ENCODE measurements at places on chromosomes 5 and 9.

DNA sequence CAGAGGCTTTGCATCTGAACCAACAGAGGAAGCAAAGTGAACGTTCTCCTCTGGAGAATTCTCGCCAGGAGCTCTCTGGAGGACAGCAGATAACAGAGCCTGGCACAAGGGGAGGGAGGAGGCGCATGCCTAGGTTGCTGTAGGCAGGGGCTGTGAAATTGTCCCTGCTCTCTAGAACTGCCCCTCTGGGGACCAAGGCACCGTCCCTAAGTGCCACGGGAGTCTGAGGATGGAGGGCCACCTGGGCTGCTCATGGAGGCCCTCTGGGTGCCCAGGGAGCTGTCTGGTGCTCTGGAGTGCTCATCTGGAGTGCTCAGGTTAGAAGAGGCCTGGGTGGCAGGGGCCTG, 77.6 kb downstream of the CACNA1B start:
- DNase-seq, result no peak

DNA sequence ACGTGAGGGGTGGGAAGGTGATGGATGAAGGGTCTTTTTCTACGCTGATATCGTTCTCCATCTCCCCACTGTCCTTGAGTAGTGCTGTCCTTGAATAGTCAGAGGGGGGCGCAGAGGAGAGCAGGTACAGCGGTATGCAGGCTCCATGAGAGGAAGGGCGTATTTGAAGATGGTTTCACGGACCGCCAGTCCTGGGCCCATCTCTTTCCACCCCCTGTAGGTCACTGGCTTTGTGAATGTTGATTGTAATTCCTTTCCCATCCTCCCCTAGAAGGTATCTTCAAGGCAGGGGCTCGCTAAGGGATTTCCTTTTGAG, 40.8 kb upstream of the DAB2IP start:
- DNase-seq, result no peak

DNA sequence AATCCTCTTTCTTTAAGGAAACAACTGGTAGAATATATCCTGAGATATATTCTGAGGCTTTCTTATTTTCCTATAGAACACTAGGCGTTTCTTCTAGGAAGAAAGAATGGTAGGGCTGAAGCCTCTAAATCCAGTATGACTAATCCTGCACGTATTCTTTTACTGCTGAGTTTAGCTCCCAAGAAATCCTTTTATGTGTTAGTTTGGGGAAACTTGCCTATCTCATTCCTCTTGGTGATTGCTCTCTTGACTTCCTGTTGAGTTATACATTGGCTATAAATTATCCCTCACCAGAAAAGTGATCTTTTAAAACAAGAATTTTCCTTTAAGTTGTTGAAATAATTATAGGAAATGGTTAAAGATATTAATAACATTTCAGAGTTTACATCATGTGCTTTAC, 422.9 kb downstream of the TMEM161B start:
- no peak for DNase-seq

GRCh38 chr5:39650008-39650762, 225.4 kb upstream of the DAB2 start:
- DNase-seq, result no peak

GRCh38 chr5:143402017-143402552, 1.4 kb downstream of the NR3C1 start:
- peak; percentile 15 for DNase-seq
